Cardiac muscle cell (in vitro differentiated cells and primary cell): ENCODE measurements at places on chromosomes 1 and 21.
A peak's percentile ranks its signal among the peaks of the same experiment; 100 is the strongest.

DNA sequence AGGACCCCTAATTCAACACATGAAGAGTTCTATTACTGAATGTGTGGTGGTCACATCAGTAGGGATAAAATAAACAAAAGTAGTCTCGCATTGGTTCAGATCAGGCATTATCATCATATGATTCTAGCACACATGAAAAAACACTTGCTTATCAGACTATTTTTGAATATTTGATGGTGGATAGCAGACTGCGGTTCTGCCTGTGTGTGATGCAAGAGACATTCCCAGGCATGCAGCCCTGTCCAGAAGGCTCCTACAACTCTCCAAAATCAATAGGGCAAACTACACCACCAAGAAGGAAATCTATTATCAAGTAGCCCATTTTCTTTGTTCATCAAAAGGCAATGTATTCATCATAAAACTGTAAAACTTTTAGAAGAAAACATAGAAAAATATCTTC is 304.7 kb downstream of the DUSP10 start:
- no peak overlapping the region for H3K4me3 ChIP-seq
- no peaks in the 10 kb centered on the region for H3K27me3 ChIP-seq
- no peaks in the 10 kb centered on the region for H3K36me3 ChIP-seq
- peaks cover 19% of the 10 kb centered on the region for H3K4me1 ChIP-seq

- H3K27ac ChIP-seq: no peak overlapping the region
- no peak overlapping the region for H3K4me3 ChIP-seq
- no peak for DNase-seq
- H3K36me3 ChIP-seq: no peaks in the 10 kb centered on the region
- no peaks in the 10 kb centered on the region for H3K27me3 ChIP-seq
These were observed 13.8 kb downstream of the CLDN14 start for GRCh38 chr21:36466061-36466511.

- H3K27ac ChIP-seq: no peak overlapping the region
- peaks cover 10% of the 10 kb centered on the region for H3K4me1 ChIP-seq
- H3K4me3 ChIP-seq: no peak overlapping the region
- DNase-seq: peak; percentile 84
- peaks cover 3% of the 10 kb centered on the region for H3K27me3 ChIP-seq
- no peaks in the 10 kb centered on the region for H3K36me3 ChIP-seq
These were observed 12.4 kb downstream of the FMOD start for GRCh38 chr1:203338335-203339036.

DNA sequence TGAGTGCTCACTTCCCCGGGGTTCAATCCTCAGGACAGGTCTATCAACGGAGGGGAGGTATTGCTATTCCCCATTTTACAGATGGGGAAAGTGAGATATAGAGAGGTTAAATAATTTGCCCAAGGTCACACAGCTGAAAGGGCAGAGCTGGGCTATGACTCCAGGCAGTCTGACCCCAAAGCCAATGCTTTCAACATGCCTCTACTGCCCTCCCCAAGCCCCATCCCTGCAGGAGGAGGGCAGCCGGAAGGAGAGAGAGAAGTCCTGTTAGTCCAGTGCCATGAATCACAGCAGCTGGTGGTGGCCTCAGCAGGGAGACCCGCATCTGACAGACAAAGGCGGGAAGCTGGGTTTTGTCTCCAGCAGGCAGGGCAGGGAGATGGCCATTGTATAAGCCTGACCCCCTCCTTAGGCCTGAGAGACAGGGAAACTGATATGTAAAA is 20.0 kb upstream of the CLIC4 start:
- peak; percentile 52 for DNase-seq
- H3K36me3 ChIP-seq: no peaks in the 10 kb centered on the region
- H3K27ac ChIP-seq: peak overlapping the region; percentile 36
- H3K27me3 ChIP-seq: no peaks in the 10 kb centered on the region

DNA sequence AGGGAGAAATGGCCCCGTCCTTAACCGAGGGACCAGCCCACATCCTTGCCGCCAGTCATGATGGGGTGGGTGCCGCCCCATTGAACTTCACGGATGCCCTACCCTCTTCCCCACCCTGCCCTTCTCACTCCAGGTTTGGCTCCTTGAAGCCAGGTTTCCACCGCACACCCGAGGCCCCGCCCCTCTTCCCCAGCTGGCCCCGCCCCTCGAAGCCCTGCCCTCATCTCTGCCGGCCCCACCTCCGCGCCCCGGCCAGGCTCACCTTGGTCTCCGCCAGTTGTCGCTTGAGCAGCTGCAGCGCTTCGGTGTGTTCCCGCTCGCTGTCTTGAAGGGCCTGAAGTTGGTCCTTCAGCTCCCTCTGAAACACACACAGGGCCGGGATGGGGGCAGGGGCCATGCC is 16.6 kb downstream of the TRIM62 start:
- H3K4me3 ChIP-seq: no peak overlapping the region
- H3K4me1 ChIP-seq: no peaks in the 10 kb centered on the region
- no peaks in the 10 kb centered on the region for H3K36me3 ChIP-seq
- no peak overlapping the region for H3K27ac ChIP-seq
- no peaks in the 10 kb centered on the region for H3K27me3 ChIP-seq

GRCh38 chr1:17953921-17954320 is 153.7 kb upstream of the IGSF21 start:
- H3K27ac ChIP-seq: no peak overlapping the region
- no peak for DNase-seq
- H3K4me1 ChIP-seq: no peaks in the 10 kb centered on the region

DNA sequence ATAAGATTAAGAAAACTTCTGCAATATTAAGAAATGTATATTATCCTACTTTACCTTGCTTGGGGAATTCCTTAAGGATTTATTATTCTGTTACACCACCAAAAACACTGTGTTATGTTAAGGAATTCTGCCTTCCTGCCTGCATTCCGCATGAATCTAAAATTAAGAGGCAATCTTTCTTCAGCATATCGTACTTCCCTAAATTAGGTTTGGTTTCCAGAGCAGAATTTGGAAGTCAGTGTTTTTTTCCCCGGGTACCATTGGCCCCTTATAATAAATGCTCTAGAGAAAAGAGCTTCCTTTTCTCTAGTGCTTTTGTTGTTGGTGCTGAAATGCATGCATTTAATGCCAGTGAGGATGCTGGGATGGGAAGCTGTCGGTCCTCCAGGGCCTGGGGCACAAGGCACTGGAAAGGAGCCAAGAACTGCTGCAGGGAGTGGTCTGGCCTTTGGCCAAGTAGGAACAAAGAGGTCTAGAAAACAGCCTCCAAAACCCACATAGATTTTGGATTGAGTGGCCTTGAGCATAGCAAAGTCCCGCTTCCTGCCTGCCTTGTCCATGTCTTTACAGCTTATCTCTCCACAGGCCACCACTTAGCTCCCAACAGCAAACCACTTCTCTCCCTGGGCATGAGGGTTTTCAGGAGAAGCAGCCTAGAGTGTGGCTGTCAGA is 69.9 kb downstream of the RRAGC start:
- DNase-seq: peak; percentile 28
- H3K4me1 ChIP-seq: no peaks in the 10 kb centered on the region
- no peak overlapping the region for H3K4me3 ChIP-seq
- H3K27me3 ChIP-seq: no peaks in the 10 kb centered on the region

- DNase-seq: no peak
- no peak overlapping the region for H3K4me3 ChIP-seq
- H3K36me3 ChIP-seq: no peaks in the 10 kb centered on the region
- H3K27me3 ChIP-seq: no peaks in the 10 kb centered on the region
These were observed 39.8 kb downstream of the ZNF691 start for GRCh38 chr1:42886046-42886739.

GRCh38 chr1:89939059-89939570 is 55.8 kb upstream of the ZNF326 start:
- H3K27me3 ChIP-seq: no peaks in the 10 kb centered on the region
- peaks cover 11% of the 10 kb centered on the region for H3K4me1 ChIP-seq
- no peak overlapping the region for H3K4me3 ChIP-seq
- peaks cover under 1% of the 10 kb centered on the region for H3K36me3 ChIP-seq

- peaks cover 6% of the 10 kb centered on the region for H3K4me1 ChIP-seq
- H3K27ac ChIP-seq: no peak overlapping the region
- DNase-seq: no peak
- no peaks in the 10 kb centered on the region for H3K27me3 ChIP-seq
These were observed 138.0 kb upstream of the SAMSN1 start for GRCh38 chr21:14684071-14684470.
